Activated CD8-positive, alpha-beta T cell treated with anti-CD3 and anti-CD28 coated beads, Interleukin-2, amount 10 ng/mL, durations not matched to agents 7 days and 5 days (primary cell): ENCODE measurements at places on chromosomes 11 and 22.

- DNase-seq: no peak
Measured at GRCh38 chr11:14364322-14364721, 5.3 kb upstream of the RRAS2 start.

DNA sequence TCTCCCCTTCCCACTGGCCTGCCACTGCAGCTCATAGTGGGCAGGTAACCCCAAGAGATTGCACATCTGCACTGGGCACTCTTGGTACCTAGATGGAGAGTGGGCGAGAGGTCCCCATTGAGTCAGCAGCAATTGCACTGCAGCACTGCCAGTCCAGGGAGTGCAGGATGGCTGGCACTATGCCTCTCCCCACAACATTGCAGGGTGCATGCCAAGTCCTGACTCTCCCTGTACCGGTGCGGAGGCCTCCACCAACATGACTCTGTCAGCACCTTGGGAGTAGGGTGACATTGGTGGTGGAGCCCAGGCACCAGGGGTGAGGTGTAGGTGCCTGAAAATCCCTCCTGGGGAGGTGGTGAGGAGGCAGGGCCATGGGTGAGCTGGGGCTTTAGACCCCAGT, 82.2 kb downstream of the TRAF6 start:
- DNase-seq: no peak

DNA sequence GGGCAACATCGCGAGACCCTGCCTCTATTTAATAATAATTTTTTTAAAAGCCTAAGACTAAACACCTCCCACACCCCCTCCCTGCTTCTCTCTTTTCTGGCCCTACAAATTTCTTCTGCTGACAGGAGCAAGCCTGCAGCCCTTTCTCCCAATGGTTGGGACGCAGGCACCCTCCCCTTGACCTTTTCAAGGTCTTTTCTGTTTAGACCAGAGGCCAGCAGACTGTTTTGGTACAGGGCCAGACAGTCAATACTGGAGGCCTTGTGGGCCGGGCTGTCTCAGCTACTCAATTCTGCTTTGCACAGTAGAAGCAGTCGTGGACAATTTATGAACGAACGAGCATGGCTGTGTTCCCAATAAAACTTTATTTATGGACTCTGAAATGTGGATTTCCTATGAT, 92.3 kb downstream of the SCN3B start:
- DNase-seq: no peak

- peak; percentile 35 for DNase-seq
Measured at GRCh38 chr11:35943713-35944502, at the start of gene LDLRAD3. TSS of gene LDLRAD3 (plus strand) at chr11:35944062. CDS start at chr11:35944099, 37 bp downstream.

DNA sequence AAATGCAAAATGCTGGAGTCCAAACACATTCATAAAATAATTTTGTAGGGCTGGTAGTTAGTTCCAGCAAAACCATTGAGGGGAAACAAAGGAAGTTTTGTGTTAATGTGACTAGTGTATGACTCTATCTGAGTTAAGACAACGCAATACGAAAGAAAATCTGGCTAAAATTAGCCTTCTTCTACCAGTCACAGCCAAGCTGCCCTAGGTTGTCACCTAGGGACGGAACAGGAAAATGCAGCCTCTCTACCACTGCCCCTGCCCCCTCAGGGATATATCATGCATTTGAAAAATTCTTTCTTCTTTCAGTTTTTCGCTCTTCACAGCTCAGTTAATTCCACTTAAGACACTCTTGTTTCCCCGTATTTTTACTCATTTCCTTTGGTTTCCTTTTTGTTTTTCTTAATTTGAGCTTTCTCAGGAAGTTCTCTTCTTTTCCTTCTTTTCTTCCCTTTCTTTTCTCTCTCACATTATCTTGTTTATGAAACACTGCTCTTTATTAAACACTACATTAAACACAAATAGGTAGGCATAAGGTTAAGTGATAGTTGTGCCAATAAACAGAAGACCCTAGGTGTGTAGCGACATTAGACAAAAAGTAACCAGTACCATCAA, 30.6 kb downstream of the KIRREL3 start:
- no peak for DNase-seq

GRCh38 chr11:19437760-19438159, 197.0 kb upstream of the E2F8 start:
- no peak for DNase-seq

- no peak for DNase-seq
Measured at GRCh38 chr22:24992946-24993345, 40.4 kb downstream of the KIAA1671 start.

- DNase-seq: no peak
Measured at GRCh38 chr11:117459979-117460300, 132.3 kb downstream of the CEP164 start.

DNA sequence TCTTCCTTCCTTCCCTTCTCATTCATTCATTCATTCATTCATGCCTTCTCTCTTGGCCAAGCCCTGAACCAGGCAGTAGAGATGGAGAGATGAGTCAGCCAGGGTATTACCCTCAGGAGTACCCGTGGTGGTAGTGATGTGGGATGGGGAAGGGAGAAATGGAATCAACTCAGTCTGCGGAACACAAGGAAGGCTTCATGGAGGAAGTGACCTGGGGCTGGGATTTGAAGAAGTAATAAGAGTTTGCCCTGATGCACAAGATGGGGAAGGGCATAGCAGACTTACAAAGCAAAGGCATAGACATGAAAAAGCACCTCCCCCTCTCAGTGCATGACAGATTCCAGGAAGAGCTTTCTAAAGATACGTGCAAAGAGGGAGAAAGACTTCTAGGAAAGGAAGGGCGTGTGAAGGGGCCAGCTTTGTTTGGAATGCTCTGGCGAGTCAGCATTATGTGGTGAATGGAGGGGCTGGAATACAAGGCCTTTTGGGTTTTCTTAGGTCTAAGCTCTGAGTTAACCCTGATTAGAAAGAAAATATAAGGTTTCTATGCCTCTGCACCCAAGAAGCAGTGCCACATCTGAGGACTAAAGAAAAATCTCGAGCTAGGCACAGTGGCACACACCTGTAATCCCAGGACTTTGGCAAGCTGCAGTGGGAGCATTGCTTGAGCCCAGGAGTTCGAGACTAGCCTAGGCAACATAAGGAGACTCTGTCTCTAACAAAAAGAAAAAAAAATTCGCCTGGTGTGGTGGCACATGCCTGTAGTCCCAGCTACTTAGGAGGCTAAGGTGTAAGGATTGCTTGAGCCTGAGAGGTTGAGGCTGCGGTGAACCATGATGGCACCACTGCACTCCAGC, 36.4 kb upstream of the ACER3 start:
- no peak for DNase-seq

- no peak for DNase-seq
Measured at GRCh38 chr11:132248580-132248979, 878.2 kb downstream of the NTM start.

- DNase-seq: no peak
Measured at GRCh38 chr11:96139691-96140090, 203.3 kb downstream of the MAML2 start.

- DNase-seq: no peak
Measured at GRCh38 chr11:62719302-62719978, 7.8 kb downstream of the HNRNPUL2 start.
